Activated CD4-positive, alpha-beta T cell treated with anti-CD3 and anti-CD28 coated beads for 36 hours (primary cell): ENCODE measurements at places on chromosomes 16 and 17. TPM values are rescaled to one million over a fixed set of nuclear protein-coding genes. Genes with fewer than 3 reads are reported as not detected.

- DNase-seq = no peak
Observed at GRCh38 chr17:44952946-44953475, 5.4 kb upstream of the KIF18B start.

- no peak for DNase-seq
Observed at GRCh38 chr16:67448580-67448979, 17.7 kb downstream of the HSD11B2 start.

DNA sequence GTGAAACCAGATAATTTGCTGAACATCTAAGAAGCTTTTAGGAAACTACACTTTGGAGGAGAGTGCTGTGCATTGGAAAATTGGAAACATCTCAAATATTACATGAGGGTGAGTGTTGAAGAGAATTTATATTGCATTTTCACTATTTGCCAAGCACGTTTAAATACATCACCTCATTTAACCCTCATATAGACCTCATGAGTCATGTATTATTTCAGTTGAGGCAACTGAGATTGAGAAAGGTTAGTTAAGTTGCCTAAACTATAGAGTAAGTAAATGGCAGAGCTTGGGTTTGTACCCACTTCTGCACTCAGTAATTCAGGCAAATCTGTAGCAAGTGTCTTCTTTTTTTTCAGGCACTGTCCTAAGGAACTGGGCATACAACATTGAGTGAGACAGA is 3.7 kb upstream of the NLK start:
- no peak for DNase-seq

The ASB16 gene
- 0.14 TPM for total RNA-seq

The CRYBA1 gene
- total RNA-seq = not detected
